Fibroblast of skin of abdomen (primary cell): ENCODE measurements at places on chromosomes 2 and 18.

GRCh38 chr2:222713002-222713401, 41.5 kb downstream of the MOGAT1 start:
- DNase-seq = no peak

DNA sequence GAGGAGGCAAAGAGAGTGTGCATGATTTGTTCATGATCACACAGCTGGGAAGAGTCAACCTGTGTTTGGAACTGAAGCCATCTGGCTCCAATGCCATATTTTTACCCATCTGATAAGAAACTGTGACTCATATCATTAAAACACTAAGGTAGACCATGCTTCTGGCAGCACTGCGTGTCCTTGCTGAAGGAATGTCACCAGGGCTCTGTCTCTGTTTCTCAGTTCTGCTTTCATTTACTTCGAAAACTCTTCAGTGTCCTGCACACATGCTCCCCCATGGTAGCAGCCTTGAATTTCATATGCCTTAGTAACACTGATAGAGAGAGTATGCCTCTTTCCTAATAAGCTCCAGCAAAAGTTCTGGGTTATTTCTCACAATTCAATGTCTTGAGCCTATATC, 830.4 kb downstream of the DCDC2C start:
- DNase-seq = no peak

- DNase-seq = no peak
Observed at GRCh38 chr2:59882822-59883221, 670.6 kb downstream of the BCL11A start.

- no peak for DNase-seq
Observed at GRCh38 chr2:198905881-198906612, 551.7 kb downstream of the SATB2 start.

DNA sequence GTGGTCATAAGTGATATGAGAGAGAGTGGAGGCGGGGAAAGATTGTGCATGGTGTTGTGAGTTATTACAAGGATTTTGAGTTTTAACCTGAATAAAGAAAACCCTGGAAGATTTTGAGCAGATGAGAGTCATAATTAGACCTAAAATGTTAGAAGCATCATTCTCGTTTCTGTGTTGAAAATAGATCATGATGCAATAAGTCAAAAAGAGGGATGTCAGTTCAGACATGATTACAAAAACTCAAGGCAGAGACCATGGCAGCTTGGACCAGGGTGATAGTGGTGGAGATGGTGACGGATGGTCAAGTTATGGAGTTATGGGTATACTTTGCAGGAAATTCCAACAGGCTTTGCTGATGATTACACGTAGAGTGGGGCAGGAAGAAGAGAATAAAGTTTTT, 267.2 kb downstream of the CDH20 start:
- no peak for DNase-seq

DNA sequence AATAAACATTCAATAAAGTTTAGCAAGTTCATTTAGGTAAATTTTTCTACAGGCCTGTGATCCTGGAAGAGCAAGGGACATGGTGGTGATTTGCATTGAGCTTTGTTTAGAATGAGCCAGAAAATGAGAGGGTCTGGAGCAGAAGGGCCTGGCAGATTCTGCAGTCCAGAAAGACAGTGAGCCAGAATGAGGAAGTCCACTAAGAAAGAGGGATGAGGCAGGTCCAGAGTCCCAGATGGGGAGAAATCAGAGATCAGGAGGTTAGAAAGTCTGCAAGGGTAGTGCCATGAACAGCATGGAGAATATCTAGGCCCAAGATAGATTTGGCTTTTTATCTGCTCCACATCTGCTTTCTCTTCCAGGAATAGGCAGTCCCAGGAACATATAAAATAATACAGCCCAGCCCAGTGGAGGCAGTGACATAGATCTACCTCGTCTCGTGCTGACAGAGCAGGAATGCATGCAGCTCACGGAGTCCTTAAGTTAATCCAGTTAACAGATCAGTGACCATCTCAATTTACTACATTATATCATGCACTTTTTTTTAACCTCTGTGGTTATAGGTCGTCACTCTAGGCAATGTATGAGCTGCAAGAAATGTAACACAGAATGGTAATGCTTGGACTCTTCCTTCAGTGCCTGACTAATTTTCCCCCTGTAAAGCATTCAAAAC, 429.0 kb downstream of the SUCLG1 start:
- peak; percentile 4 for DNase-seq

DNA sequence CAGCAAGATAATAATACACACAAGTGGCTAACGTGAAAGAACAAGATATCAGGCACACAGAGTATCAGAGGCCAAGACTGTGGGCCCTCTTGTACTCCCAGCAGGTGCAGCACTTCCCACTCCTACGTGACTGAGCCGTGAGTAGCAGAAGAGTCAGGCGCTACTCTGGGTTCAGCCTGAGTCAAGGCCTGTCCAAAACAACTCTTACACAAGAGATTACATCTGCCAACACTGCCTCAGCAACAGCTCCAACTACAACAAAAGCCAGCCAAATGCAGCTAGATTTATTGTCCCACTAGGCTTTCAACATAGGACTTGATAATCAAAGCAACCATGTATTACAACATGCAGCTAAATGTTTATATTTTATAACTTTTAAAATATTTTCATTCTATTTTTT, 56.2 kb downstream of the ITSN2 start:
- DNase-seq = peak; percentile 67

DNA sequence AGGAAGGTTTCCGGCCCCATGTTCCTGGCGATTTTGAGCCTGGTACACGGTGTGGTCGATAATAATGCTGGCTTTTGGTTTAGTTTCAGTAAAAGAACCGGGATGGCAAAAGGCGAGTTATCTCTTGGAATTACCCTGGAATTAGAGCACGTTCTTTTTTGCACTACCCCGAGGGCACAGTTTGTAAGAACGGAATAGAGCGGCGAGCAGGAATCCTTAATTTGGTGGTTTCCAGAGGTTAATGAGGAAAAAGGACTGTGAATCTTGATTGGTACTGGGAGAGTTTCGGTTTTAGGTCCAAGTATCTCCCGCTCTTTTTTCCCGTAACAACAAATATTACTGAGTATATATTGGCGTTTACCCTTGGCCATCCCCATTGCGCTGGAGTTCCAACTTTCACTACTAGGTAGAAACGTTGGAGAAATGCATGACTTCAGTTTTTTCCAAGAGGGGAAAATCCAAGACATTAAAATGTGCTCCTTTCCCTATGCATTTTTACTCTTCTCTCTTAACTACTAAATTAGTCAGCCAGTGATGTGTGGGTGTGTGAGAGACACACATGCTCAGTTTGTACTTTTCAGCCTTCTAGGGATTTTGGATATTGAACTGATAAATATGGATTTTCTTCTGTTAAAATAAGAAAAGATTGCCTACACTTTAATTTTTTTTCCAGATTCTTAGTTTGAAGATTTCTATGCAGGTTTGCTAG, 160.8 kb downstream of the AGPS start:
- no peak for DNase-seq

GRCh38 chr18:11672198-11672597, 16.9 kb upstream of the GNAL start:
- DNase-seq = no peak

DNA sequence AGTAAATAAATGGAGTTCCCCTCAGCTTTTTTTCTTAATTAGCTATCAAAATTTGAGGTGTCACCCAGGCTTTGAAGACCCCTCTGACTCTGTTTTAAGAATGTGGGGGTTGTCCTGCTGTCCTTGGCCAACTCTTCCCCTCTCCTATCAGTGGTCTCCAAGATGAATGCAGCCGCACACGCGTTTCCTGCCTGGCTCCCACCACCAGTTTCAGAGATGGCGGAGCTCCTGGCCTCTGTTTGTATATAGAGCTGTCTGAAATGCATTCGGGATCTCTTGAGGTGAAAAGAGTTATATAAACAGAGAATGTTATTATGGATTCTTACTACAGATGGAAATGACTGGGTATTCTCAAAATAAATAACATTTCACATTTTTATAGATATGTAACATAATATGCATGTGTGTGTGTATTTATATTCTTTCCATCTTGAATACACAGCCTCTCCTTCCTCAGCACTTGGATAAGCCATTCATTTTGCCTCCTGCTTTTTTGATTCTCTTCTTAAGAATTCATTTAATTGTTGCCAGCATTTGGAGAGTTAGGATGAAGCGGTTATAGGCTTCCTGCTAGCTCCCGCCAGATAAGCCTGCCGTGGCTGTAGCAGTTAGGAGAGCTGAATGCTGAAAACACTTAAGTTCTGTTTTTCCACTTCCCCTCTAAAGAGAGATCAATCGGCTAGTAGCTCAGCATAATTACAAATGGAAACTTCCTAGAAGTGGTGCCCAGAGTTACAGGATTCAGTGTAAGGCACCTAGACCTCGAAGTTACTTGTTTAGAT, 659.3 kb upstream of the FANCL start:
- DNase-seq = no peak

GRCh38 chr2:203786549-203787351, 80.3 kb downstream of the CD28 start:
- DNase-seq = peak; percentile 90

DNA sequence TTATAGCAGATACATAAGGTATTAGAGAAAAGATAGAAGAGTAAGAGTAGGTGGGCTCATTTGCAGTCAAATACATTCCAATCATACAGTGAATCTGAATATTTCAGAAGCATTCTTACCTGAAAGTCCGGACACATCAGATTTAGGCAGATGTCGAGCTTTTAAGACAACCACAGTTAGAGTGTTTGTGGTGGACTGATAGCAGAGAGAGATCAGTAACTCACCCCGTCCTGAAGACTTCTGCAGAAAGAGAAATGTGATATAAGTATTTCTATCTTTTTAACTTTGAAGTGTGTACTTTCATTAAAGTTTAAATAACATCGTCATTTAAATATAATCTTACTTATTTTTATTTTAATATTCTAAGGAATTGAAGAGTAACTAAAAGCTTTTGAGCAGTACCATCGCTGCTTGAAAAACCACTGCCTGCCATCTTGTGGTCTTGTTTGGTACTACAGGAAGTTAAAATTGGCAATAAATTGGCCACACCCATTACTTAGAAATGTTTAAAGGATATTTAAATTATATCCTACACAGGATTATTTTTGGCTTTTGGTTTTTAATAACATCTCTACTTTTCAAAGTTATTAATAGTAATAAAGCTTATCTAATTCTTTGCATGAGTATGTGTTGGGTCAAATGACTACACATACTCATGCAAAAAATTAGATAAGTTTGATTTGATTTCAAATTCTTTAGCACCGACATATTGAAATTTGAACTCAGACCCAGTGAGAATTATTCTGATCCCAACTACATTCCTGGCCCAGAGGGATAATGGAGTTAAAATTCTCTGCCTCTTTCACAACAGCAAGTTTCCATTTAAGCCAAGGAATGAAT, 5.5 kb downstream of the SYT4 start:
- peak; percentile 37 for DNase-seq

- DNase-seq = no peak
Observed at GRCh38 chr18:74534981-74535649, 815 bp downstream of the CNDP1 start.

GRCh38 chr2:232290668-232291067, 87.9 kb upstream of the ALPP start:
- no peak for DNase-seq

GRCh38 chr2:120954939-120955338, 219.3 kb downstream of the GLI2 start:
- no peak for DNase-seq

- no peak for DNase-seq
Observed at GRCh38 chr2:102025583-102026267, 34.0 kb downstream of the IL1R2 start.

GRCh38 chr2:49067971-49068370, 86.3 kb downstream of the FSHR start:
- DNase-seq = no peak

- no peak for DNase-seq
Observed at GRCh38 chr2:53438100-53438499, 329.5 kb upstream of the CHAC2 start.

GRCh38 chr2:24076849-24077534, 866 bp upstream of the SF3B6 start:
- no peak for DNase-seq

DNA sequence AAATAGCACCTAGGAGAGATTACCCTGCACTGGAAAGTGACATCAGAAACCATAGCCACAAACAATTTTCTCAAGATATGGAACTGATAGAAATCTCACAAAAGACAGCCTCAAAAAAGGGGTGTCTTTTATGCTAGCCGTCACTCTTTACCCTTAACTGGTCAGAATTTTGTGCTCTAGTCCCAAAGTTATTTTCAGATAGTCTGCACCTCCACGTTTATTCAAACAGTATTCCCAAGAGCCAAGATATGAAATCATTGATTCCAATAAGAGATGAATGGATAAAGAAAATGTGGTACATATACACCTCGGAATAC, 23.5 kb upstream of the PMAIP1 start:
- no peak for DNase-seq

- DNase-seq = peak; percentile 62
Observed at GRCh38 chr2:229089776-229090175, 181.3 kb downstream of the PID1 start.

GRCh38 chr2:101197215-101197745, 46.1 kb upstream of the TBC1D8 start:
- DNase-seq = no peak

DNA sequence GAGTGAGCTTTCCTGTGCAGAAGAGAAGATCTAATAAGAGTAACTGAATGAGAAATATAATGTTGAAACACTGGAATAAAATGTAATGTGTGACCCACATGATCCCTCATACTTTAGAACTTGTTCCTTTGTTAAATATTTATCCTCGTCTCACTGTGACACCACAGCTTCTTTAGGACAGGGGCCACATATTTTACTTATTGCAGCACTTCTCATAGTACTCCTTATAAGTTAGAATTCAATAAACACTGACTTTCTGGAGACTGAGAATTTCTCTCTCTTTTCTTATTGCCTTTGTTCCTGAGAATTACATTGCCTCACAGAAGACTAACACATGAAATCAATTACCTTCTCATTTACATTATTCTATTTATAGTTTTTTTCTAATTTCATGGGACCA, 1234.6 kb upstream of the CHAC2 start:
- DNase-seq = no peak

DNA sequence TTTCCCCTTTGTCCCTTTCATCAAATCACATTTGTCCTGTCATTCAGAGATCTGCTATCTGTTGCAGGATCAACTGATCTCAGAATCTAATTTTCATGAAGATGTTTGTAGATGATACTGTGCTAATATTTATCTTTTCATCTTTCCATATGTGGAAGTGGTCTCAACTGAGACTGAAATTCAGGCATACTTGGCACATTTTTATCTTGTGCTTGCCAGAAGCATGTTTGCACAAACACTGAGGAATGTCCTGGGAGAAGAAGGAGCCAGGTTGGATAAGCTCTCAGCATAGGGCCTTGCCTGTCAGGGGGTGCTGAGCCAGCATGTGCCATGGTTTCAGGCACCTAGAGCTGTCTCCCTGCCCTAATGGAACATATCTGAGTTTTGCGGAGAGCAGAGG, 24.5 kb upstream of the MMADHC start:
- peak; percentile 74 for DNase-seq

- no peak for DNase-seq
Observed at GRCh38 chr2:229889023-229889422, 32.8 kb downstream of the TRIP12 start.

DNA sequence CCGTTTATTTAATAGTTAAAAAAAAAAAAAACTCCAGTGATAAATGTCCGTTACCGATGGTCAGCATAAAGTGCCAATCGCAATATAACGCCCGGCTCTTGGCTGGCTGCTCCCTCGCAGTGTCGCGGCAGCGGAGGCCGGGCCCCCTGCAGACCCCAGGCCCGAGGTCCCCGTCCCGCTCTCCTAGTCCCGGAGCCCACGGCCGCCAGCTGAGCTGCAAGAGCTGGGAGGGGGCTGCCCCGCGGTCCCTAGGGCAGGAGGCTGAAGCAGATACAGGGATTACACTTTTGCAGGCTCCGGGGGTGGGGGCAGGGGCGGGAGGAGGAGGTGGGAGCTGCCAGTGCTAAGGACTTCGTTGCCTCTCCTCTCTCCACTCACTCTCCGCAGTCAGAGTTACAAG, 6.9 kb downstream of the OSR1 start:
- no peak for DNase-seq
